ENCODE measurements at places on chromosomes 12 and 14. TPM values are rescaled to one million over a fixed set of nuclear protein-coding genes. Genes with fewer than 3 reads are reported as not detected.
A peak's percentile ranks its signal among the peaks of the same experiment; 100 is the strongest.

DNA sequence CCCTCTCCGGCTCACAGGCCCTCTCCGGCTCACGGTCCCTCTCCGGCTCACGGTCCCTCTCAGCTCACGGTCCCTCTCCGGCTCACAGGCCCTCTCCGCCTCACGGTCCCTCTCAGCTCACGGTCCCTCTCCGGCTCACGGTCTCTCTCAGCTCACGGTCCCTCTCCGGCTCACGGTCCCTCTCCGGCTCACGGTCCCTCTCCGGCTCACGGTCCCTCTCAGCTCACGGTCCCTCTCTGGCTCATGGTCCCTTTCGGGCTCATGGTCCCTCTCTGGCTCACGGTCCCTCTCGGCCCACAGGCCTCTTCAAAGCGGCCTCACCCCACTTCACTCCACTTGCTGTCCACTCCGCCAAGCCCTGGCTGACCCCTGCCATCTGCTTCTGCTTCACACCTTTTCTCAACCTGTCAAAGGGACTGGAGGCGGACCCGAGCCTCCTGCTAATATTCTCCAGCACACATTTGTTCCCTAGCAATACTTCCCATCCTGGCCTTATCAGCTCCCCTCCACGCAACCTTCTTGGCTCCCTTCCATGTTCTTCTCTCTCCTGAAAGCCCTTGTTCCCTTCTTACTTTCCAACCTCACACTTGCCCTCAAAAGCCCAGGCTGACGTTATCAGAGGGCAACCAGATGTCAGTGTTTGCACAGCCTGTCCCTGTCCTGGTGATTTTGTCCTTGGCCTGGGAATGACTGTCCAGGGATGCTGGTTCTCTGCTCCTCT is 176.7 kb downstream of the CALM1 start:
- no peak for ATAC-seq

DNA sequence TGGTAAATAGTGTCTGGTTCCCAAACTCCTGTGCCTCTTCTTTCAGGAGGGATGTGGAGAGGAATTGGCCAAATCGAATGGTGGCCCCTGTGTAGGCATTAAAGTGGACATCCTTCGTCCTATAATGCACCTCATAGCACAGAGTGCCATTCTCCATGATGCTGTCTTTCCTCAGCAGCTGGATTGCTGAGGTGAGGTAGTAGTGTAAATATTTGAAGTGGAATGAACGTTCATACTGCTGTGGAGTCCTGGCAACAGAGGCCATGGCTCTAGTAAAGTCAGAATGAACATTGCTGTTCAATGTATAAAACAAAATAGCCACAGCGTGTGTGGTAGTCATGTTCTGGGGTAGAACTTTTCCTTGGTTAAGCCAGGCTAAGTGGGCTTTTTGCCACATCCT is 2.7 kb downstream of the ART4 start:
- no peak for ATAC-seq

GRCh38 chr12:48965298-48965838 is 6.2 kb downstream of the WNT10B start:
- ATAC-seq, result peak; percentile 65

DNA sequence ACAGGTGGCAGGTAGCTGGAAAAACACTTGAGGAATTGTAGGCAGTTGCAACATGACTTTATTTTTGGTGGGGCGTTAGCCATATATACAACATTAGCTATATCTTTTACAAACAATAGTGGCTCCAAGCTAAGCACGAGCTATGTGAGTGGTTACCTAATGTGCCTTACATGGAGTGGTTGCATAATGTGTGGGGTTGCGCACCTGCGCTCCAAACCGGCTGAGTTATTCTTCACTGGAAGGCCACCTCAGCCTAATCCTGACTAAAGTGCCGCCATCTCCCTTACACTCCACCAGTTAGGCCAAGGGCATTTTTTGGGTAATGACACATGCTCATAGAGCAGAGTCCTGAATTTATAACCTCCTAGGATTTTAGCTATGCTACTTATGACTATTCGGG is 31.8 kb upstream of the G2E3 start:
- ATAC-seq, result no peak

The VASH1 gene
- total RNA-seq, result 6.4 TPM

GRCh38 chr12:66140731-66141130 is 10.2 kb upstream of the LLPH start:
- no peak for ATAC-seq

The GABARAPL1 gene
- total RNA-seq, result 6.9 TPM

The SLCO1B3 gene
- total RNA-seq, result not detected

GRCh38 chr12:127272864-127273263 is 994.1 kb upstream of the TMEM132C start:
- ATAC-seq, result peak; percentile 18

GRCh38 chr12:54405573-54405972 is 13.5 kb downstream of the ITGA5 start:
- no peak for ATAC-seq

GRCh38 chr12:20367583-20368113 is 689 bp upstream of the PDE3A start:
- no peak for ATAC-seq

- ATAC-seq, result no peak
These were observed 409.7 kb downstream of the NOVA1 start for GRCh38 chr14:26187996-26188620.

DNA sequence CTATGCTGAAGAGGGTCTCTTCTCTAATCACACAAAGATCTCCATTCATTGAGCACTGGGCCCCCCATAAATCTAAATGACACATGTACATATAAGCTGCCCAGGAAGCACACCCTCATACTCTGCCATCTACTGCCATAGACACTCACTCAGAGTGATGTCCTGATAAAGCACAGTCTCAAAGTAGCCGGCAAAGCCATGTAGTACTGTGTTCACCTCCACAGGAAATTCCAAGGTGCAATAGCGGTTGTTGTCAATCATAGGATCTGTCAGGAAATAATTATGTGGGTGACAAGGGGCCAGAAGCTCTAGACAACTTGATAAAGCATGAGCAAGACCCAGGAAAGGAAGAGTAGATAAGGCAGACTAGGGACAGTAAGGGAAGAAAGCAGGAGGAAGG is 3.3 kb upstream of the RBM23 start:
- no peak for ATAC-seq

GRCh38 chr12:129902371-129903091 is 1.3 kb downstream of the TMEM132D start:
- no peak for ATAC-seq

GRCh38 chr12:52643233-52644077 is 8.6 kb downstream of the KRT2 start:
- ATAC-seq, result no peak

The NR1H4 gene
- total RNA-seq, result not detected

GRCh38 chr12:4268329-4269181 is 5.0 kb upstream of the CCND2 start:
- no peak for ATAC-seq

GRCh38 chr14:106843386-106843785 is 1317.0 kb downstream of the TMEM121 start:
- ATAC-seq, result no peak

DNA sequence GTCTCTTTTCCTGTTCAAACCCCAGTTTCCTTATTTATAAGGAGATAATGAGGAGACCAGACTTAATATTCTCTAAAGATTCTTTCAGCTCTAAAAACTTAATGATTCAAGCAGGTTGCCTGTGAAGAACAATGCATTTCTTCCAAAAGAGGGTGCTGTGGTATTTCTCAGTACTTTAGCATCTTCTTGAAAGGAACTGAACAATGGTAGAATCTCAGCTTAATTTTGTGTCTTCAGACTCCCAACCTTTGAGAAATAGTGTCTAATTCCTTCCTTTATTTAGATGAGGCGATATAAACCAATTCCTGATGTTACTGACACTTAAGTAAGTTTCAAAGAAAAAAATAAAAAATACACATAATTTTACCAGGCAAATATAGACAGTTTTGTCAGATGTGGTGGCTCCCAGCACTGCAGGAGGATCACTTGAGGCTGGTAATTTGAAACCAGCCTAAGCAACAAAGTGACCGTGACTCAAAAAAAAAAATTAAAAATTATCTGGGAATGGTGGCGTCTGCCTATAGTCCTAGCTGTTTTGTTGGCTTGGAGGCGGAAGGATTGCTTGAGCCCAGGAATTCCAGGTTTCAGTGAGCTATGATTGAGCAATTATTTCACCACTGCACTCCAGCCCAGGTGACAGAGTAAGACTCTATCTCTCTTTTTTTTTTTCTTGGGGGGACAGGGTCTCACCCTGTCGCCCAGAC is 76.9 kb upstream of the PSMA6 start:
- peak; percentile 35 for ATAC-seq

- no peak for ATAC-seq
These were observed 11.6 kb downstream of the IAPP start for GRCh38 chr12:21384261-21384660.

GRCh38 chr14:103597623-103598377 is 31.2 kb upstream of the KLC1 start:
- peak; percentile 70 for ATAC-seq

The DAO gene
- not detected for total RNA-seq

DNA sequence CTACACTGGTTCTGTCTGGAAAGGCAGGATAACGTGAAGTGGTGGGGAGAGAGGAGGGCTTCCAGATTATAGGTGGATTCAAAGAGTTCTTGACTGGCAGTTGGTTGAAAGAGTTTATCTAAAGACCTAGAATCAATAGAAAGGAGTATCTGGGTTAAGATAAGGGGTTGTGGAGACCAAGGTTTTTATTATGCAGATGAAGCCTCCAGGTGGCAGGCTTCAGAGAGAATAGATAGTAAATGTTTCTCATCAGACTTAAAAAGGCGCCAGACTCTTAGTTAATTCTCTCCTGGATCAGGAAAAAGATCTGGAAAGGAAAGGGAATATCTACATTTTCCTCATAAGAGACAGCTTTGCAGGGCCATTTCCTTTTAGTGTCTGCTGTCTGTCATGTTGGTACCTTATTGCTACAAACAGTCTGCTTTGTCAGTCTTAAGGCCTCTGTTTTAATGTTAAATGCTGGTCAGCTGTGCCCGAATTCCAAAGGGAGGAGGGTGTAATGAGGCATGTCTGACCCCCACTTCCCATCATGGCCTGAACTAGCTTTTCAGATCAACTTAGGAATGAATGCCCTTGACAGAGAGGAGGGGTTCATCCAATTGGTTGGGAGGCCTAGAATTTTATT is 401.3 kb downstream of the FUT8 start:
- no peak for ATAC-seq

DNA sequence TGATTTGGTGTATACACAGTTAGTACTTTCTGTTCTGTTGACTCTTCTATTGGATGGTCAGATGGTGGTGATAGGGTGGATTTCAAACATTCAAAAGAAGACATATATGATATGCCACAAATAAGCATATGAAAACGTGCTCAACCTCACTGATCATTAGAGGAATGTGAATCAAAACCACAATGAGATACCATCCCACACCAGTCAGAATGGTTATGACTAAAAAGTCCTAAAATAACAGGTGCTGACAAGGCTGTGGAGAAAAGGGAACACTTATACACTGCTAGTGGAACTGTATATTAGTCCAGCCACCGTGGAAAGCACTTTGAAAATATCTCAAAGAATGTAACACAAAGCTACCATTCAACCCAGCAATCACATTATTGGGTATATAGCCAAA is 425.5 kb downstream of the C12orf50 start:
- no peak for ATAC-seq

GRCh38 chr14:77104393-77104792 is 6.3 kb downstream of the CIPC start:
- no peak for ATAC-seq

- ATAC-seq, result no peak
These were observed 230.8 kb upstream of the NAV3 start for GRCh38 chr12:77599782-77600467.

The GPX2 gene
- total RNA-seq, result not detected

- no peak for ATAC-seq
These were observed 986 bp upstream of the NTF3 start for GRCh38 chr12:5430641-5431603.

The RND1 gene
- 4.2 TPM for total RNA-seq

DNA sequence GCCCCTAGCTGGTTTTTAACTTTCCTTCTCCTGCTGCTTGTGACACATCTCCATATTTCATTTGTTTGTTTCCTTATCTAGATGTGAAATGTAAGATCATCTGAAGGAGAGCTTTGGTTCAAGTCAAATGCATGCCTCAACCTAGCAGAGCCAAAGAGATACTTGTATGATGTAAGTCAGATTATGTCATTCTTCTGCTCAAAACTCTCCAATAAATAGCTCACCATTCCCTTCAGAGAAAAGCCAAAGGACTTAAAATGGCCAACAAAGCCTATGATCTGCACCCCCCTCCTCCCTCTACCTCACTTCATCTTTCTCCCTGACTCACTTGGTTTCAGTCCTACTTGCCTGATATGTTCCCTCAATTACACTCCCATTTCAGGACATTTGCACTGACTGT is 68.1 kb downstream of the COX16 start:
- ATAC-seq, result peak; percentile 29

DNA sequence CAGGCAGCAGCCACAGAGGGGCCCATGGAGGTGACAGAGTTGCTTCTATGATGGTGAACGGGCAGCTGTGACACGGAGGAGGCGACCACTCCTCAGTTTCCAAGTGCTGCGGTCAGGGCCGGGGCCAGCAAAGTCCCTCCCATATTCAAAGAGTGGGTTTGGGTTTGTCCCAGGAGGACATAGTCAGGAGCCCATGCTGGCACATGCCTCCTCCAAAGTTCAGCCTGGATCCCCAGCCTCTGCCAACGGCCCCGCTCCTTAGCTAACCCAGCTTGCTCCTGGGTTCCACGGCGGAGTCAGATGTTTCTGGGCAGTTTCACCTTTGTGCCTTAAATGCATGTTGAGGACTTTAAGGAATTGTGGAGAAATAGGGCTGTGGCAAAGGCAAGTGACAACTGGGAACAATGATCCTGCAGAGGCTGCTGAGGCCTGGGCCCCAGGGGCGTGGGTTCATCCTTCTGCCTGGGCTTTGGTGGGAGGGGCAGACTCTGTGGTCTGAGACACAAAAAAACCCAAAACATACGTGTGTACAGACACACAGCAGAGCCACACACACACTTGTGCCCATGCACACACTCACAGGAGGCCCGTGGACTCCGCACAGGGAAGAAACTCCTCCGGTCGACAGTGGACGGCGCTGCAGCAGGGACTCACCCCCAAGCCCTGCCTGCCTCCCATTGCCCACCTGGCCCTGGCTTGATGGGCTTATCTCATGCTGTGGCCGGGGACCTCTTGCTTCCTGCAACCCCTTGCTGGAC is 399.4 kb downstream of the TMEM121 start:
- ATAC-seq, result no peak

The DIO2 gene
- total RNA-seq, result 0.13 TPM

The SUPT16H gene
- 120 TPM for total RNA-seq

The IL31 gene
- total RNA-seq, result not detected

- no peak for ATAC-seq
These were observed 158.9 kb upstream of the BTG1 start for GRCh38 chr12:92304371-92305055.

GRCh38 chr12:51118706-51119105 is 35.3 kb upstream of the CSRNP2 start:
- peak; percentile 54 for ATAC-seq

The RD3L gene
- not detected for total RNA-seq

DNA sequence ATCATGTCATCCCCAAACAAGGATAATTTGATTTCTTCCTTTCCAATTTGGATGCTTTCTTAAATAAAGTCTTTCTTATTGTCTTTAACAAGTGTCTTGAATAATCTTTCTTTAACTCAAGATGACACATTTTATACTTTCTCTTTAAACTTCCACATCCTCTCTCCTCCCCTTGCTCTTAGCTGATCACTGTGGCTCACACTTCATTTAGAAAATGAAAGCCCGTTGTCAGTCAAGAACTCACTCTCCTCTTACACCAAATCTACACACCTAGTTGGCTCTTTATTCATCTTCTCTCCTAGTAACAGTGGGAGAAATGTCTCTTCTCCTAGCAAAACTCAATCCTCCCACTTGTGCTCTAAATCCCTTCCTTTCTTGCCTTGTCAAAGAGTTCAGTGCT is 10.4 kb upstream of the RMST start:
- no peak for ATAC-seq
